ENCODE measurements at places on chromosomes 6 and 20.

GRCh38 chr20:50309280-50309763 lies 118.7 kb downstream of the CEBPB start:
- DNase-seq: no peak

DNA sequence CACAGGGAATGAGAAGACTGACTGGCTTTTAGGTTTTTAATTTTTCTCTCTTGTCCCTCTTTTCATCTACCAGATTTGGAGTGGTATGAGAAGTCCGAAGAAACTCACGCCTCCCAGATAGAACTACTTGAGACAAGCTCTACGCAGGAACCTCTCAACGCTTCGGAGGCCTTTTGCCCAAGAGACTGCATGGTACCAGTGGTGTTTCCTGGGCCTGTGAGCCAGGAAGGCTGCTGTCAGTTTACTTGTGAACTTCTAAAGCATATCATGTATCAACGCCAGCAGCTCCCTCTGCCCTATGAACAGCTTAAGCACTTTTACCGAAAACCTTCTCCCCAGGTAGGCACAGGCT lies 644 bp downstream of the MAD2L1BP start:
- no peak for DNase-seq

- DNase-seq: no peak
These were observed 686 bp downstream of the COL12A1 start for GRCh38 chr6:75204959-75205775.

- no peak for DNase-seq
These were observed 61.2 kb upstream of the BHLHE23 start for GRCh38 chr20:63067721-63068560.

GRCh38 chr20:4508773-4509172 lies 212.9 kb upstream of the PRND start:
- no peak for DNase-seq

- DNase-seq: peak; percentile 92
These were observed 5.5 kb downstream of the ADRM1 start for GRCh38 chr20:62308102-62308822.

DNA sequence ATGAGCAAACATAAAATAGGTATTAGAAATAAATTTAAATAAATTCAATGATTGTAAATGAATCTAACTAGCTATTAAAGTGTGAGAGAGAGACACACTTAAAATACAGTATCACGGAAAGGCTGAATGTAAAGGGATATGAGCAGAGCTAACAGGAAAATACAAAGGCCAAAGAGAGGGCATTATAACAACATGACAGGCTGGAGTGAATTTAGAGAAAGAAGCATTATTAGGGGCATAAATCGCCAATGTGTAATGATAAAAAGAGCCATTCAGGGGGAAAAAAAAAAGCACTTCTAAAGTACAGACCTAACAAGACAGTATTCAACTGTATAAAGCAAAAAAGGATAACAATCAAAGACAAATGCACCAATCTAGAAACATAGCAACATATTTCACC lies 28.1 kb downstream of the DACT2 start:
- no peak for DNase-seq

GRCh38 chr6:130507666-130508028 lies 141.8 kb downstream of the TMEM200A start:
- DNase-seq: no peak

DNA sequence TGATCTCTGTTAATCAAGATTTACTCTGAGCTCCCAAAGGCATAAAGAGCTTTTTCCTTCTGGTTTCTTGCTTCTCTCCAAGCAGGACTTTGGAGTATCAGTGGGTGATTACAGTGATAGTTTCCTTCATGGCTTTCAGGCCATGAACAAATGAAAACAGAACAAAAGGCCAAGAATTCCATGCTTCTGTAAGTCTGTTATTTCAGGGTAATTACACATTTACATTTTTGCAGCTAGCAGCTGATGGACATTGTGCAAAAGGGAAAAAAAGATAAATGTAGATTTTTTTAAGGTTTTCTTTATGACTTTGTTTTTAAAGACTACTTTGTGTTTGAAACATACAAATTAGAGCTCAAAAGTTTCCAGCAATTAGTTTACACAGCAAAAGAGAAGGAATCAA lies 441.6 kb downstream of the PLCB1 start:
- DNase-seq: no peak

DNA sequence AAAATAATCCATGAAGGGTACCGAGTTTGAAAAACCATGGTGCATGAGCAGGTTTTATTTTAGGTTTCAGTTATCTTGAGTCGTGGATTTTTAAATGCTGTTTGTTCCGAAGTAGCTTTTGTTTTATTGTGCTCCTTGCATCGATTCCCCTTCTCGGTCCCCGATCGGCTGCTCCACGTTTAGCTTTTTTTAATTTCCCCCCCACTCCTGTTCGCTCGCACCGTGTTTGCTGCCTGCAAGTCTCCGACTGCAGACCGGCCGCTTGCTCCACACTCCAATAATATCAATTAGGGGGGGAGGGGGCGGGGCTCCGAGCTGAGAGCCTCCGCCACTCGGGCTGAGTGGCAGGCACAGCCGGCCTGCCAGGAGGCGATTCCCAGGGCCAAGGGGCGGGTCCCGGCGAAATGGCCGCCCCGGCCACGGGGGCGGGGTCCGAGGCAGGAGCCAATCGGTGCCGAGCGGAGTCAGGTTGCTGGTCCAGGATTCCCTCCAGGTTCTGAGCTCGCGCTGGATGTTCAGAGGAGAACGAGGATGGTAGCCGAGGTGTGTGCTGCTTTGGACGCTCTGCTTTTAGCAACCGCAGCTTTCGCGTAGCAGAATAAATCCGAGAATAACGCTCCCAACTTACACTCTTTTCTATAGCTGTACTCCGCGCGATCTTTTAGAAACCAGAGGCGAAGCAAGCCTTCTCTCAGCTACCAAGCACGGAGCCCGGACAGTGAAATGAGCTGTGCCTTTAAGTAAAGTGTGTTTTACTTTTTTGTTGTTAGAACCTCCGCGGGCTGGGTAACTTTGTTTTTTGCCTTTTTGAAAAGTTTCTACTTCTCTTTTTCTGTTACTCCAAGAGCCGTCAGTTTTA lies at the start of gene EPHA7:
EPHA7 (minus strand) TSS at position 256 of the 859 bp plus-strand sequence; CDS start at position 38, 218 bp downstream.
- DNase-seq: peak; percentile 99

GRCh38 chr6:11062715-11063114 lies 18.6 kb upstream of the ELOVL2 start:
- no peak for DNase-seq

- DNase-seq: no peak
These were observed 104.9 kb downstream of the CDKAL1 start for GRCh38 chr6:20639161-20639560.

DNA sequence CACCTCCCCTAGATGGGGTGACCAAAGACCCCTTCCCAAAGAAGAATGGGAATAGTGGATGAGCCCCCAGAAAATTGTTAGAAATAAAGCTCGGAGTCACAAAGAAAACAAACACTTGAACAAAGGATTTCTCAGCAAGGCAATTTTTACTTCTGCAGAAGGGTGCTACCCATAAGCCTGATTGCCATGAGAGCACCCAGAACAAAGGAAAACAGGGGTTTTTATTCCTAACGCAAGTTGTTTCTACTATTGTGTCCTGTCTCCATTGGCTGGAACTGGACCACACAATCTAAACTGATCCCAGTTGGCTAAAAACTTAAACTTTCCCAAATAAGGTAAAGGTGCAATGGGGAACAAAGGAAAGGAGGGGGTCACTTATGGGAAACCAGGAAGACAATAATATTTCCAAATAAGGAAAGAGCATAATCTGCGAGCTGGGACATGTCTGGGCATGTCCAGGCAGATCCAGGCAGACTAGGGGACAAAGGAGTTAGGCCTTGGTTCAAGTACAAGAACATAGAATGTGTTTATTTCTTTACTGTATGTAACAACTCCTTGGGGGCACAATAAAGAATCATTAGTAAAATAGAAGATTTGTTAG lies 20.0 kb downstream of the HLA-B start:
- DNase-seq: no peak

DNA sequence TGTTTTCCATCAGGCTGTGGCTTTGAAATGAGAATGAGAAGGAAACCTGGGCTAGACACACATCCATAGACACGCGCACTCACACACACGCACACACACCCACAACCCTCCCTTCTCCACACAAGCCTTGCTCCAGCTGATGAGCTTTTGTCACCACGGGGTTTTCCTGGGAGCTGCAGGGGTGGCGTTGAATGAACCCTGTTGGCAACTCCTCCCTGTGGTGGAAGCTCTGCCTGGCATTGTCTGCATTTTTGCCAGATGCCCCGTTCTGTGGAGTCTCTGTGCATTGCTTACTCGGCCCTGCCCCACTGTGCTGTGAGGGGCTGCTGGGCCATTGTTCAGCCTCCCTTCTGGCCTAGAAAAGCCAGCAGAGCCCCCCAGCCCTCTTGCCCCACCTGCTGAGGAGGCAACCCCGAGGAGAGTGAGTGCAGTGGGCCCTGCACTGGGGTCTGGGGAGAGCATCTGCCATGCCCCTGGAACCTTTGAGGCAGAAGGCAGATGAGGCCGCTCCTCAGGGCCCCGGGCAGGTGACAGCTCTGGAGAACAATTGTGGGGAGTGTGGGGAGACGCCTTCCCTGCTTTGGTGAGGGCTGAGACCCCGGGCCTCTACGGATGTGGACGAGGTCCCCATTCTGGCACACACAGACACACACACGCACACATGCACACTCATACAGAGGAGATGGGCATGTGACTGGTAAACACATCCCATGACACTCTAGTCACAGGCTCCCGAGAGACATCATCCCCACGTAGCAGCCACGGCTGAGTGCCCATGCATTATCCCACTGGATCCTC lies 9.9 kb downstream of the ADIG start:
- DNase-seq: no peak

- DNase-seq: no peak
These were observed 122.2 kb downstream of the FYN start for GRCh38 chr6:111750753-111751673.

GRCh38 chr6:31710523-31711219 lies 4.0 kb downstream of the LY6G6F start:
- no peak for DNase-seq

DNA sequence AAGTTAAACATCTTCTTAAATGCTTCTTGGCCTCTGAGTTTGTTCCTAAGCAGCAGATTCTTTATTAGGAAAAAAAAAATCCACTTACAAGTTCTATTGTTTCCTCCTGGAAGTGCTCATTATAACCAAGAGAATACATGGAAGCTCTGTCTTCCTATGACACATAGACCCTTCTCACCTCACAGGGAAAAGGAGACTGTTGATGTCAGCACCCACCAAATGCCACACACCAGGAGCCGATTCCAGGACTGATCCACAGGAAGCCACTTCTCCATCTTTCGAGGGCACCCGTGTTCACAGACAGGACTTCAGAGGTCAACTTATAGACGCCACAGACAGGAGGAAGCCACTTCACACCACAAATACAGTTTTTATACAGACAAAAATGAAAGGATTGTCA lies 13.4 kb upstream of the BNIP5 start:
- no peak for DNase-seq

- DNase-seq: no peak
These were observed at the start of gene TNXB for GRCh38 chr6:32109114-32109764. TSS of gene TNXB (minus strand) at chr6:32109338. CDS start at chr6:32098198, 11,140 bp downstream.

- DNase-seq: no peak
These were observed 154.3 kb upstream of the SNX9 start for GRCh38 chr6:157668713-157669112.

GRCh38 chr6:14664112-14664601 lies 546.6 kb downstream of the CD83 start:
- no peak for DNase-seq

DNA sequence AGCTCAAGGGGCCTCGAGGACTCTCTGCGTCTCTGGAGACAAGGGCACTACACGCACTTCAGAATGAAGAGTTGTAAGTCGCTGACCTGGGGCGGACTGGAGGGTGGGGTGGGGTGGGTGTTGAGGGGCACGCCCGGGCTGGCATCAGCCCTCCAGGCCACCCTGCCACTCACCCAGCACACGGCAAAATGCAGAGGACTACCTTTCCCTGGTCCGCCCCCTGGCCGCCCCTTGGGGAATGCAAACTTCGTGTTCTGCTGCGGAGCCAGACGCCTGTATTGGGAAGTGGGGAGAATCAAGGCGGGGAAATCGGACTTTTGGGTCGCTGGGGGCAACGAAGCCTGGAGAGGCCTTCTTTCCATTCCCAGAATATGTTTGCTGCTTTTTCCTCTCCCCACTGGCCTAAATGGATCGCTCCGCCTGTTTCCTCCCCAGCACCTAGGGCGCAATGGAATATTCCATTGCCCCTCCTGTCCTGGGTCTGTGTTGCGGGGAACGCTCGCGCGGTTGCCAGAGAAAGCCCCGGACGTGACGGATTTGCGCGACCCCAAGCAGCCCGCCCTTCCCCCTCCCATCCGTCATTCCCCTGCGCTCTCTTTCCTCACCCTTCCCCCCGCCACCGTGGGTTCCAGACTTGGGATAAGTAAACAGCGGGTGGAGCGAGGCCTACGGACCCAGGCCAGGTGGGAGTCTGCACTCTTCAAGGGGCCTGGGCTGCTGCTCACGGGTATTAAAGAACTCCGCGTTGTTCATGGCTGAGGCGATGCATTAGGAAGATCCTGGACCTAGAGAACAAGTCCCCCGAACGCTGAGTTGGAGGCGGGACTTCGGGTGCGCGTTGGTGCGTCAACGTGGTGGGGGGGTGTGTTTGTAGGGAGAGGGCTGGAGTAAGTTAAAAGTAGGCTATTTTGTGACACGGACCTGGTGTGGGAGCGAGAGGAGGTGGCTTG lies at the start of gene PPT2:
PPT2 (plus strand) TSS at position 578 of the 950 bp plus-strand sequence. CDS start 454 bp downstream, outside the sequence.
- DNase-seq: peak; percentile 95

DNA sequence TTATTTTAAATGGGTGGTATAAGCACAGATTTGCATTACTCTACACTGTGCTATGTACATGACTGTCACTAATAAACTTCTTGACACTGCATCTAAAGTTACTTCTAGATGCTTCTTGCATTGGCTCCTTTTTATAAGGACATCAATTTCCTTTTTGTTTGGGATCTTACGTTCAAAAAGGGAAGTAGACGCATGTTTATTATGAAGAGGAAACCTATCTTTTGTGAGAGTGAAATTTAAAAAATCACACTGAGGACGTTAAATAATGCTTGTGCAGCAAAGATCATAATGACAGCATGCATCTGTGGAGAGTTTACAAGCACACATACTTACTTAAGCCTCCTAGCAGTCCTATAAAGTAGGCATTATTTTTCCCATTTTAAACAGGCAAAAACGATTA lies 479.5 kb downstream of the CD83 start:
- no peak for DNase-seq

DNA sequence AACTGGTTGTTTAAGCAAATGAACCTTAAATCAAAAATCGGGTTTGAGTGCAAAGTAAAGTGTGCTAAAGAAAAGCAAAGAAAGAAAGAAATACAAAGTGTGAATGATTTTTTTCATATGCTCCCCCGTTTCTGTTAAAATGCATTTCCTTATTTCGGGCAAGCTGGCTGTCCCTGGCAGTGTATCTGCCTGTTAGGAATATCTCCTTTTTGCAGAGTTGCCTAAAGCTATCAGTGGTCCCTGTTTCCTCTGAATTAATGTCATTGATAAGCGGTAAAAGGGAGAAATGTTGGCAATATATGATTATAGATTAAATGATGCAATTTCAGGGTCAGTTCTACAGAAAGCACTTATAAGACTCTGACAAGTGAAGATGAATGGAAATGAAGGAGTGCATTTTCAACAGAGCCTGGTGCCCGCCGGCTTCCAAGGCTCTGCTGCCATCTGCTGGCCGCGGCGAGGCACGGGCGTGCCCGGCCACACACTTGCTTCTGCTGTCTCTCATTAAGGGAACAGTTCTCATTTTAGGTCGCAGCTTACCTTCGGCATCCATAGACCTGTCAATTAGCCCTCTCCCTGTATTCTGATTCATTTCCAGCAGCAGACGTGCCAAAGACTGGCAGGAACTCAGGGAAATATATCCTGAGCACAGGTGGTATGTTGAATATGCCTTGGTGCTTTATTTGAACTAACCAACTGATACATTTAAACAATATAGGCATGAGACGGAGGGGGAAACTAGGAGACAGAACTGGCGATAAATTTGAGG lies 381.9 kb downstream of the C6orf118 start:
- peak; percentile 92 for DNase-seq

- no peak for DNase-seq
These were observed 23.9 kb upstream of the B3GAT2 start for GRCh38 chr6:70980727-70981126.
